Bone marrow (tissue), 2 donors: ENCODE measurements at places on chromosomes 11 and 22.

DNA sequence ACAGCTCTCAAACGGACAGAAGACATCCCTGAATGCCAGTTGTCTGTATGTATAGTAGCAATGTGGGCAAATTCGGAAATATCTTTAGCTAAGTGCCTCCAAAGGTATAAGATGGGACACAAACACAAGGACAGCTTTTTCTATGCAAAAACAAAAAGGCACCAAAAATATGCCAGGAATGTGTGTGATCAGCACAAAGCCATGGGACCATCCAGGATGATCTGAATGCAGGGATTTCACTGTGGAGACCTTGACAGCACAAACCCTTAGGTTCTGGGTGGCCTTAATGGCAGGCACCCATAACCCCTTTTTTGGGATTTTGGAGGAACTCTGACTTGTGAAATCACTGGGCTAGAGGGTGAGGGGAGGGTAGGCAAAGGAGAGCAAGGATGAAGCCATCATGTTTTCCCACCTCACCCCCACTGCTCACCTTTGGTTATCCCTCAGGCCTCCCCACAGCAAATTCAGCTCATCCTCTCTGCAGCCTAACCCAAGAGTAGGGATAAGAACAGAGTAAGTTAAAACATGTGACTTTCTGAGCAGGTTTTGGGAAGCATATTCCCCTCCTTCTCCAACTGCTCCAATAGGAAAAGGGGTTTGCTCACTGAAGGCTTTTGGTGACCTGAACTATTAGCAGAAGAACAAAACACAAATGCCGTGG, 154.6 kb downstream of the SNX19 start:
- DNase-seq: no peak

GRCh38 chr11:1181853-1182535, 24.2 kb downstream of the MUC5AC start:
- DNase-seq: no peak

DNA sequence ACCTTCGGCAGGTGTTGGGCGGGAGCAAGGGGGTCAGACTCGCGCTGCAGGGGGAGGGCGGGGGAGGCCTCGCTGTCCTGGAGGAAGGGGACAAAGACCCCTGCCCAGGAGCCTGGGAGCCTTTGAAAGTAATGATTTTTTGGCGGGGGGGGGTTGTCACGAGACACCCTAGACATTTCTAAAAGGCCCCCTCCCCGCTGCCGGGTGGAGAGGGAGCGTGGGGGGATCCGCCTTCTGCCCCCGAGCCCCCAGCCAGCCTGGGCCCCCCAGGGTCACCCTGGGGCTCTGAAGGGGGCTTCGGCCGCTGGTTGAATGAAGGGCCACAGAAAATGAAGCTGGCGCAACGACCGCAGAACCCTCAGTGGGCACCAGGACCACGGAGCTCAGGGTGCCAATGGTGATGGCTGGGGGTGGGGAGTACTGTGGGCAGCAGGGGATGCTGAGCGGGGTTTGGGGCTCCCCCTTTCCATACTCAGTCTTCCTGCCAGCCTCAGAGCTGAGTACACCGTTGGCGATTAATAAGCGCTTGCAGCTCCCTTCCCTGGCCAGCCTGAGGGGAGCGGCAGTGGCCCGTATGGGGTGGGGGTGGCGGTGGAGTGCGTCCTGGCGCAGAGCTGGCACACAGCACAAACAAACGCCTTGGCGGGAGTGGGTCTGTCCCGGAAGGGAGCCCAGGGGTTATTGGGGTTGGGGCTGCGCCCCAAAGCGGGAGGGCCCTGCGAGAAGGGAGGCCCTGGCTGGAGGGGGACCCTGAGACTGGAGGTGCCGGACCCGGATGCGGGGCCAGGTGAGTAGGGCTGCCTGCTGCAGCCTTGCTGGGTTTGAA, 1.2 kb upstream of the DUSP8 start:
- no peak for DNase-seq

DNA sequence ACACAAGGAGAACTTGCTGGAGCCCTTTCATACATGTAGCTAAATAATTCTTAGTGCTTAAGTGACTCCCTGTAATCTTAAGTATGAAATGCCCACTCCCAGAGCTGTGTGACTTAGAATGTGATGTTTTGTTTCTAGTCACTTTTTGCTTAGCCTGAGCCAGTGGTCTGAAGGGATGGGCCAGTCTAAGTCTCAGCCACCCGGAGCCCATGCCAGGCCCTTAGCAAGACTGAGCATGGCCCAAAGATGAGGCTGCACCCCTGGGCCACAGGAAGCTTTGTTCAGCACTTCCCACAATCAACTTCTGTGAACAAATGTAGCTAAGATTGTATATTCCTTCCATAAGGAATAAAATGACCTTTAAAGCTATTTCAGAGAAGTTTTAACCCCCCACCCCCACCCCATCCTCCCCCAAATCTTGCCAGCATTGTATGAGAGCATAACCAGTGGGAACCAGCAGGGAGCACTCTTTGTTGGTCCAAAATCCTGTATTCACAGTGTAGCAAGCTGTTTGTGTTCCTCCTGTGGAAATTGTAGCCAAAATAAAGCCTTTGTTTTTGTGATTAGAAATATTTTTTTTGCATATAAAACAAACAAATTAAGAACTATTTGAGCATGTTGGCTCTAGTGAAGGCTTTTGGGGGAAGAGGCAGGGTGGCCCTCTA, 73.8 kb upstream of the GAL start:
- no peak for DNase-seq

DNA sequence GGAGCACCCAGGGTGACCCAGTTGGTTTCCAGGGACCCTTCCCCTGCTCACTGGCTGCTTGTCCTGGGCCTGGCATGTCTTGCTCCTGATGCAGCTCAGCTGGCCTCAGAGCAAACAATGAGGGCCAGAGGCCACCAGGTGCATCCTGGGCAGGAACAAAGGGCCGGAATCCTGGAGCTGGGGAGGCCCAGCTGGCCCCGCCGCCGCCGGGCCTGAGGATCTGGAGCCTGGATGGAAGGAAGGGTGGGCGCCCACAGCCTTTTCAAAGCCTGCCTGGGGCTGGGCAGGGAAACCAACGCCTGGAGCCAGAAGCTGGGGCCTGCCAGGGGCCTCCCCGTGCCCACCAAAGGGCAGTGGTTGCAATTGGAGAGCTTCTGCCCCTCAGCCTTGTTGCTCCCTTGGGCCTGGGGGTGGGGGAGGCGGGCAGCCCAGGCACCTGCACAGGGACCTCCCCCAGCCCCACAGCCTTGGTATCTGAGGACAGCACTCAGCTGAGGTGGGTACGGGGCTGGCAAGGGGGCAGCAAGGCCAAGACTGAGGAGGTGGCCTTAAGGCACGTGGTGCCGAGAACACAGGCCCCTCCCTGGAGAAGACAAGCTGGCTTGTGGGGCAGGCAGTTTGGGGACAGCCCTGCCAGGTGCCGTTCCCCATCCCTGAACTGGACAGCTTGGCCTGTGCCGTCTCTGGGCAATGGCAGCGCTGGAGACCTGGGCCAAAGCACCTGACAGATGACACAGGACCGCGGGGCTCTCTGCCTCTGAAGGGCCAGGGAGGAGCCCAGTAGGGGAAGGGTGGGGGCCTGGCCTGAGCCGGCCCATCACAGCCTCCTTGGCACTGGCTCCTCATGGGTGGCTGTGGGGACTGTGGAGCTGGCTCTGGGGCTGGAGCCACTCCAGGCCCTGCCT, 7.1 kb upstream of the ADORA2A start:
- DNase-seq: no peak

- no peak for DNase-seq
These were observed 148.3 kb downstream of the TRPC6 start for GRCh38 chr11:101435408-101435973.

- no peak for DNase-seq
These were observed 182.6 kb downstream of the ST3GAL4 start for GRCh38 chr11:126538071-126538470.

GRCh38 chr11:17157761-17158160, 50.0 kb downstream of the PIK3C2A start:
- no peak for DNase-seq

GRCh38 chr11:23569547-23569946, 709.3 kb upstream of the CCDC179 start:
- no peak for DNase-seq

DNA sequence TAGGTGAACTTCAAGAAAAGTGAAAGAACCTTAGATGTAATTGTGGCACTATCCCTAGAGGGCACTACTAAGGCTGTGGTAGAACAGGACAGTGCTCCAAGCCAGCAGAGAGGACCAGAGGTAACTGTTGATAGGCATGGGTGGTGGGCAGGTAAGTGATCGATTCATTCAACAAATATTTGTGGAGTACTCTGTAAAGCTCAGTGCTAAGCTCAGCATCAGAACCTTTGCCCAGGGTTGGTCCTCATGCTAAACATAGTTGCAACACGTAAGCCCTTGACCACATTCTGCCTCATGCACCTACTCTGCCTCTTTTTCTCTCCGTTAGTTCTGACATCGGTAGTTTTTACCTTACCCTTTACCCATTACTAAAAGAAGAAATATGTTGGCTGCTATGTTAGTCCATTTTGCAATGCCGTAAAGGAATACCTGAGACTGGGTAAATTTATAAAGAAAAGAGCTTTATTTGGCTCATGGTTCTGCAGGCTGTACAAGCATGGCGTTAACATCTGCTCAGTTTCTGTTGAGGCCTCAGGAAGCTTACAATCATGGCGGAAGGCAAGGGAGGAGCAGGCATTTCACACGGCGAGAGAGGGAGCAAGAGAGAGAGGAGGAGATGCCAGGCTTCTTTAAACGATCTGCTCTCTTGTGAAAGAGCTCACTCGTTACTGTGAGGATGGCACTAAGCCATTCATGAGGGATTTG, 18.4 kb upstream of the NNMT start:
- no peak for DNase-seq
